CD4-positive, alpha-beta T cell (primary cell): ENCODE measurements at places on chromosomes 7 and 10.

DNA sequence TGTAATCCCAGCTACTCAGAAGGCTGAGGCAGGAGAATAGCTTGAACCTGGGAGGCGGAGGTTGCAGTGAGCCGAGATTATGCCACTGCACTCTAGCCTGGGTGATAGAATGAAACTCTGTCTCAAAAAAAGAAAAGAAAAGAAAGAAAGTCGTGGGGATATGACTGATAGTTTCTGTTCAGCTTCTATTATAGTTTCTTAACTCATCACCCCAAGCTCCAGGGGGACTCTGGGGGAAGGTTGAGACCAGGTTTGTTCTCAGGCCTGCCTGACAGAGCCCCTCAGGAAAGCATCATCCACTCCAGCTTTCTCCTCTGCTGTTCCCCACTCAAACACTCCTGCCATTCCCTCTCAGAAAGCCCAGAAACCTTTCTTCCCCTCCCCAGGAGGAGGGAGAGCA is 542.4 kb upstream of the GALNT17 start:
- H3K27ac ChIP-seq: no peak overlapping the region
- H3K4me1 ChIP-seq: no peaks in the 10 kb centered on the region
- no peak overlapping the region for H3K4me3 ChIP-seq

DNA sequence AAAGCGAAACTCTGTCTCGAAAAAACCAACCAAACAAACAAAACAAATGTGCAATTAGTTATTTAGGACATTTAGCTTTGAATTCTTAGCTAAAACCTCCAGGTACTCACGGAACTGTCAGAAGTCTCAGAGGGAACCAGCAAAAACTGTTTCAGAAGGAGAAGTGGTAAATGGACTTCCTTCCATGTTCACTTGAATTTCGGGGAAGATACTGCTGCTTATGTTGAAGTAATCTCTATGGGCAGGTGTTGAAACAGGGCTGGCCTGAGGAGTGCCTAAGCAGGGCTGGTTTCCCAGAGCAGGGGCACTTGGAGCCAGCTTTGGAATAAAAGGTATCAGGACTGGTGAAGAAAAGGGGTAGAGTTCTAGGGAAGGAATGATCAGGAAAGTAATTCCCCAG is 2.4 kb upstream of the EXOC6 start:
- H3K36me3 ChIP-seq: no peaks in the 10 kb centered on the region
- no peak overlapping the region for H3K4me3 ChIP-seq
- no peak overlapping the region for H3K27ac ChIP-seq
- no peaks in the 10 kb centered on the region for H3K27me3 ChIP-seq

DNA sequence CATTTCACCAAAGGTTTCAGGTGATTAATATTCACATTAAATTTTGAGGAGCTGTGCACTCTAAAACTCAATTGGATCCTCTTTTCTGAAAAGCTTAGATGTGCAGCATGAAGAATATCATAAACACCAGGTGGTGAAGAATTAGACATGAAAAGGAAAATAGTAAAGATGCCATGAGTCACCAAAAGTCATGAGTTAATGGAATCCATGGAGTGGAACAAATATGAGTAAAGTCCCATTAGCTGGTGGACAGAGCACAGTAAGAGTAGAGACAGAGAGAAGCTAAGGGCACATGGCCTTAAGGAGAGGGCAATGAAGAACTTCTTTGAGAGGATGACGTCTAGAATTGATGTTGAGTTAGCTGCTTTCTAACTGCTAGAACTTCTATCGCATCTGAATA is 271.6 kb downstream of the CSTF2T start:
- no peak overlapping the region for H3K27ac ChIP-seq
- no peaks in the 10 kb centered on the region for H3K36me3 ChIP-seq
- DNase-seq: no peak
- no peak overlapping the region for H3K4me3 ChIP-seq
- H3K4me1 ChIP-seq: no peaks in the 10 kb centered on the region

- no peaks in the 10 kb centered on the region for H3K36me3 ChIP-seq
- no peak for DNase-seq
- no peak overlapping the region for H3K4me3 ChIP-seq
- no peak overlapping the region for H3K27ac ChIP-seq
- no peaks in the 10 kb centered on the region for H3K4me1 ChIP-seq
Observed at GRCh38 chr7:47442605-47442865, 139.4 kb downstream of the TNS3 start.

GRCh38 chr10:11208243-11208642 is 190.6 kb downstream of the CELF2 start:
- no peak overlapping the region for H3K27ac ChIP-seq
- DNase-seq: no peak
- H3K4me1 ChIP-seq: peaks cover 88% of the 10 kb centered on the region
- H3K4me3 ChIP-seq: no peak overlapping the region
- peaks cover 80% of the 10 kb centered on the region for H3K36me3 ChIP-seq
- no peaks in the 10 kb centered on the region for H3K27me3 ChIP-seq

DNA sequence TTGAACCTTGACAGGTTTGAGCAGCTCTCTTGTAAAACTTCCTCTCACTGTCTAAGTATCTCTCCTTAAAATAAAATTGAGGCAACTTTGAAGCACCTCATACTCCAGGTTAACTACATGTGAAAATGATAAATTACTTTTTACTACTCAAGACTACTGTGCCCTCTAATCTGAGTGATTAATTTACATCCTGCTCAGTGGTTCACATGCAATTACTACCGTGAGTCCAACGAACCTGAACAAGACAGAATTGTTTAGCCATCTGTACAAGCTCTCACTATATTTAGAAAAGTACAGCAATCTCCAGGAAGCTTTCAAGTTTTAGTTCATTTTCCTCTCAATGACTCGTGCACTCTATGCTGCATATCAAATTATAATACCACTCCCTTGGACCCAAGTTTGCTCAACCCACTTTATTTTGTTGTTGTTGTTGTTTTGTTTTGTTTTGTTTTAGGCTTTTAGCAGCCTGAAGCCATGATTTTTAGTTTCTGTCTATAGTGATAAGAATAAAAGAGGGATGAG is 21.2 kb downstream of the PDE1C start:
- no peak overlapping the region for H3K4me3 ChIP-seq
- DNase-seq: no peak
- no peak overlapping the region for H3K27ac ChIP-seq
- H3K27me3 ChIP-seq: no peaks in the 10 kb centered on the region
- no peaks in the 10 kb centered on the region for H3K4me1 ChIP-seq

- H3K27ac ChIP-seq: no peak overlapping the region
- H3K4me3 ChIP-seq: no peak overlapping the region
- no peaks in the 10 kb centered on the region for H3K36me3 ChIP-seq
- H3K27me3 ChIP-seq: peaks cover 3% of the 10 kb centered on the region
Observed at GRCh38 chr10:63919575-63920279, 398.5 kb downstream of the REEP3 start.

DNA sequence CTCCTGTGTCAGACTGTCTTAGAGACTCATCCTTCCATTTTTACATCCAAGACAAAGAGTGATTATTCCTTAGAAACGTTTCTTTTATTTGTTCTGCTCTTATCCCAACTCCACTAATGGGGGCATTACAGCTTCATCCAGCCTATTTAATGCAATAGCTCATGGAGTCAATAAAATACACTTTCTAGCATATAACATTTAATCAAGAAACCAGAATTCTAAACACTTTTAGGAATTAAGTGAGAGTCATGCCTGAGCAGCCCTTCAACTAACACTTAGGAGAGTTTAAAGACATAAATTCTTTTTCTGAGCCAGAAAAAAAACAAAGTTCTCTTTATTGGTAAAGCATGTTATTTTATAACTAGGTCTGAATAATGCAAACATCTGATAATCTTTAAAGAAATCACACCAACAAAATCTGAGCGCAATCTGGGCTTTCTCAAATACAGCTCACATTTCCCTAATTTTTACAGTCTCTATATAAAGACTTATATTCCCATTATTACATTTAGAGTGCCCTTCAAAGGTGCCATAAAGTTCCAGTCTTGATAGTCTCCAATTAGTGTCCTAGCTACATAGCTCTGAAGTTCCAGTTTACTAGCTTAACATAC is 361.7 kb upstream of the HPS1 start:
- H3K4me1 ChIP-seq: no peaks in the 10 kb centered on the region
- no peak overlapping the region for H3K27ac ChIP-seq
- no peak for DNase-seq
- no peaks in the 10 kb centered on the region for H3K36me3 ChIP-seq

- peaks cover 21% of the 10 kb centered on the region for H3K4me1 ChIP-seq
- no peak overlapping the region for H3K27ac ChIP-seq
- no peaks in the 10 kb centered on the region for H3K27me3 ChIP-seq
- H3K36me3 ChIP-seq: peaks cover 36% of the 10 kb centered on the region
Observed at GRCh38 chr7:42915356-42915755, 3.5 kb upstream of the C7orf25 start.

- H3K27ac ChIP-seq: no peak overlapping the region
- no peaks in the 10 kb centered on the region for H3K4me1 ChIP-seq
- no peak overlapping the region for H3K4me3 ChIP-seq
- no peaks in the 10 kb centered on the region for H3K36me3 ChIP-seq
Observed at GRCh38 chr7:92634205-92634604, 44.0 kb upstream of the FAM133B start.

GRCh38 chr10:84798312-84798711 is 469.9 kb downstream of the CCSER2 start:
- H3K4me3 ChIP-seq: no peak overlapping the region
- no peaks in the 10 kb centered on the region for H3K27me3 ChIP-seq
- no peak for DNase-seq
- H3K36me3 ChIP-seq: no peaks in the 10 kb centered on the region

DNA sequence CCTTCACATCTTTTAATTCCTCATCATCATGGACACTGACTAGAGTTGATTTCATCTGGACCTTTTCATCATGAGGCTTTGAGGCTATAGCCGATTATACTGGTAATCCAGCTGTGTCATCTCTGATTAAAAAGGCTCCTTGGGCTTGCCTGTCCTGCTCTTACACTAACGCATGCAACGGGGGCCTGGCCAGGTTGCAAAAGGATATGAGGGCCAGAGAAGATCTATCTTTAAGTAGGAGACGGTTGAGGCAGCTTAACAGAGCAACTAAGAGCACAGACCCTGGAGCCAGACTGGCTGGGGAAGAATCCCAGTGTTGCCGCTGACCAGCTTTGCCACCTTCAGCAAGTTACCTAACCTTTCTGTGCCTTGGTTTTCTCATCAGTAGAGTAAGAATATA is 211.5 kb downstream of the PTEN start:
- H3K27me3 ChIP-seq: no peaks in the 10 kb centered on the region
- no peak for DNase-seq
- no peaks in the 10 kb centered on the region for H3K36me3 ChIP-seq
- no peak overlapping the region for H3K27ac ChIP-seq

- H3K36me3 ChIP-seq: no peaks in the 10 kb centered on the region
- no peaks in the 10 kb centered on the region for H3K27me3 ChIP-seq
- no peak overlapping the region for H3K27ac ChIP-seq
- H3K4me1 ChIP-seq: no peaks in the 10 kb centered on the region
Observed at GRCh38 chr7:107799647-107800264, 3.3 kb downstream of the SLC26A3 start.

GRCh38 chr10:114652402-114653368 is 5.4 kb downstream of the ABLIM1 start:
- no peaks in the 10 kb centered on the region for H3K4me1 ChIP-seq
- H3K27me3 ChIP-seq: no peaks in the 10 kb centered on the region
- no peak overlapping the region for H3K27ac ChIP-seq
- H3K4me3 ChIP-seq: no peak overlapping the region
- no peak for DNase-seq

DNA sequence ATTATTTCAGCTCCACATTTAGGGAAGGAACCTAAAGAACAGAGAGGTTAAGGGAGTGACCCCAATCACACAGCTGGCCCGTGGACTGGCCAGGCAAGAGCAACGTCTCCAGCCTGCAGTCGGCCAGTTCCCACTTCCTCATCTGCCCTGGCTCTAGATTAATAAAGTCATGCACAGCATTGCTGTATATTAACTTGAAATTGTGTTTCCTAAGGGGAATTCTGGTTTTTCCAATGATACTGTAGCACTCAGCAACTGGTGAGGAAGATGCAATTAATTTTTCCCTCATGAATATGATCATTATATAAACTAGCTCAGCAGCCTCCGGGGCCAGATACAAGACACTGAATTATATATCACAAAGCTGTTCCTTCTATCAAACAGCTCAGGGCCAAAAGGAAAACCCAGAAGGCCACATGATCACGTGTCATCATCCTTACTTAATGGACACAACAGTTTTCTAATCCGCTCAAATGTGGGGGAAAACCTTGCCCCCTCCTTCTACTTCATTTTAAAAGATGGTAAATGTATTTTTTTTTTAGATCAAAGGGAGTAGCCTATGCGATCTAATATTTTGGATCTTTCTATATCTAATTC is 295.3 kb upstream of the PRKCQ start:
- no peak overlapping the region for H3K4me3 ChIP-seq
- no peak for DNase-seq
- no peaks in the 10 kb centered on the region for H3K36me3 ChIP-seq
- H3K4me1 ChIP-seq: no peaks in the 10 kb centered on the region
- H3K27me3 ChIP-seq: peaks cover 15% of the 10 kb centered on the region
- no peak overlapping the region for H3K27ac ChIP-seq

- no peaks in the 10 kb centered on the region for H3K36me3 ChIP-seq
- no peak for DNase-seq
- no peaks in the 10 kb centered on the region for H3K27me3 ChIP-seq
- H3K4me1 ChIP-seq: peaks cover 9% of the 10 kb centered on the region
- no peak overlapping the region for H3K27ac ChIP-seq
Observed at GRCh38 chr10:74871595-74872382, 45.4 kb downstream of the KAT6B start.

- no peak for DNase-seq
- H3K4me3 ChIP-seq: no peak overlapping the region
- no peaks in the 10 kb centered on the region for H3K27me3 ChIP-seq
- H3K4me1 ChIP-seq: no peaks in the 10 kb centered on the region
- no peaks in the 10 kb centered on the region for H3K36me3 ChIP-seq
Observed at GRCh38 chr7:78370936-78371335, 572.4 kb downstream of the PHTF2 start.

DNA sequence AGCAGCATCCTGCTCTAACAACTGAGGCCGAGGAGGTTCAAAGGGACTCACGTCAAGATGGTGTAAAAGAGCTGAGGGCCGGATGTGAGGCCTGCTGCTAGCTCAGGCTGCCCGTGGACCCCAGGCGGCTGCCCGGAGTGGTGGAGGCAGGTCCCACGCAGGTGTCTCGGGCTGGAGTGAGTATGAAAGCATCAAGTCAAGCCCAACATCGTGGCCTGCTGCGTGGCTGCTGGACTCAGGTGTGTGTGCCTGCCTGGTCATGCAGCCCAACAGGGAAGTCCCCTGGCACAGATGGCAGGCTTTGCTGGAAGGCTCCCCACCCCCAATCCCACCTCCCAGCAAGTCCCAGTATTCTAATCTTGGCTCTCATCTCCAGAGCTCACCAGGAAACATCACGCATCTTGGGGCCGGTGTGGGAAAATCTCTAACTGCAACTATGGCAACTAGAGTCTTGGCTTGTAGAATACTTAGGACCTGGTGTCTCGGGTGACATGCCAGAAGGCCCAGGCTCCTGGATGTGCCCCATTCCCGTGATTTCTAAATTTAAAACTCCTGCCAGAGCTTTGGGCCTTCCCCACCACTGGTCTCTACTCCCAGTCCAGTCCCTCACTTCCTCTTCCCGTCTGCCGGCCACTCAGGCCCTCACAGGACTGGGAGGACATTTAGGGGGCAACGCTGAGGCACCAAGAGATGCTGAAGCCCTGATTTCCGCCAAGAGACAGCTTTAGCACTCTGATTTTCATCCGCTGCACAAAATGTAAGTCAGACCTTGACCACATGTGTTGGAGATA is 85.9 kb downstream of the PRKAG2 start:
- H3K27ac ChIP-seq: no peak overlapping the region
- DNase-seq: no peak
- H3K4me1 ChIP-seq: peaks cover 20% of the 10 kb centered on the region
- no peaks in the 10 kb centered on the region for H3K27me3 ChIP-seq
- H3K4me3 ChIP-seq: no peak overlapping the region
